ENCODE measurements at places on chromosomes 7 and 10.

DNA sequence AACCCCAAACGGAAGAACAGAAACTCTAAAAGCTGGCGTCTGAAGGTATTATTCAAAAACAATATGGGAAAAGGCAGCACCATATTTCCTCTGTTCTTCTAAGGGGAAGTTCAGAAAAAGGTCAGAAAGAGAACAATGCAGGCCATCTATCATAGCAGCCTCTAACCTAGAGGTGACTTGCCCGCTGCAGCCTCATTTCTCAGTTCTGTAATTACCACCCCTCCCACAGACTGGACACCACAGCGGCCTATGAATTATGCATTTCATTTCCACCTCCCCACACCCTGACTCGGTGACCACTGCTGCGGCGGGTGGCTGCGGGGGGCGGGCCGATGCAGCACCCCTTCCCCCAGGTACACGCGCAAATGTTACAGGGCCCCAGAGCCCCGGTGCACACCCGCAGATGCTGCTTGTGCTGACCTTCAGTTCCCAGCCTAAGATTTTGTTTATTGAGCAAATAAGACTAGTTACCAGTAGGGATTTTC lies 125.5 kb downstream of the CLEC2L start:
- DNase-seq, result peak; percentile 36

- no peak for DNase-seq
Observed at GRCh38 chr7:154871507-154871906, 131.4 kb downstream of the PAXIP1 start.

- DNase-seq, result no peak
Observed at GRCh38 chr7:14207138-14207537, 217.7 kb upstream of the ETV1 start.

- DNase-seq, result no peak
Observed at GRCh38 chr7:136339464-136339863, 362.3 kb upstream of the MTPN start.

- no peak for DNase-seq
Observed at GRCh38 chr7:150382844-150383225, 3.7 kb downstream of the ZNF775 start.

GRCh38 chr7:17195576-17195975 lies 102.9 kb upstream of the AHR start:
- DNase-seq, result no peak

DNA sequence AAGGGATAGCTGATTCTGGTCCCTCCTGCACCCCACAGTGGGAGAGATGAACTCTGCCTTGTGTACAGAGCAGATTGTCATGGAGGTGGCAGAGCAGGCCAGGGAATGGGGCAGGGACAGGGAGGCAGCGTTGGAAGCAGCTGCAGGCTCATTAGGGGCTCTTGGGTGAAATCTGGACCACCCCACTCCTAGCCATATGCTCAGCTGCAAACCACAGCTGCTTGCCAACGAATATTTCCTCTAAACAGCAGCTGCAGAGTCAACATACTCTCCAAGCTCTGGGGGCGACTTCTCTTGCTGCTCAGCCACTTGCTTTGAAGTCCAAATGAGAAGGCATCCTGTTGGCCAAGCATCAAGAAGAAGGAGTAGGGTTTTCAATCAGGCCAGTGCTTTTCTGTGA lies 302.3 kb upstream of the AUTS2 start:
- no peak for DNase-seq

DNA sequence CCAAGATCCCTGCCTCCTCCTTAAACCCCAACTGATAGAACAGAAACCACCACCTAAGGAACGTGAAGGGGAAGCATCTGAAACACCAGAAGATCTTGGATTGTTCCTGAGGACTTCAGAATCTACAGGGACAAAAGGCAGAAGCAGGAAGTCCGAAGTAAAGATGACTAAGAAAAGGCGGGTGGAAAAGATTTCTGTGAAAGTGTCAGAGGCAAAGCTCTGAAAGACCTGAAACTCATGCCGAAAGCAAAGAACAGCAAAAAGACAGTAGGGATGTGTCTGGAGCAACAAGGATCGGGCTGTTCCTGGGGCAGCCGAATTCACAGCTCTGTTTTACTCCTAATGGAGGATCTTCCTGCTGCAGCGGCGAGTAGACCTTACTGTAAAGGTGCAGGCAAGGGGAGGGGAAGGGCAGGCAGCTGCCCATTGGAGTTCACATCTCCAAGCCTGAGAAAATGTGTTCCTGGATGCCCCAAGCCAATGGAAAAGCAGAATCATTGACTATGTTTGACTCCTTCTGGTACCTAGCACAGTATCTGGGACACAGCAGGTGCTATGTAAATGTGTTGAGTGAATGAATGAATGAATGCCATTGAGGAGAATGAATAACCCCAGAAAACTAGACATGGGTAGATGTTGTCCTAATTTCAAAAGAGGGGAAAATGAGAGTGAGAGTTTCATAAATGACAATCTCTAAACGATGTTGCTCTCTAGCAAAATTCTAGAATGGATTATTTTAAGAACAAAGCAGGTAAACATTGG lies 40.4 kb downstream of the PDIA4 start:
- DNase-seq, result no peak

- DNase-seq, result no peak
Observed at GRCh38 chr7:117202511-117202910, 120.3 kb downstream of the WNT2 start.

GRCh38 chr10:22252801-22253579 lies 35.2 kb upstream of the EBLN1 start:
- DNase-seq, result peak; percentile 42

- DNase-seq, result no peak
Observed at GRCh38 chr7:150927956-150928344, 50.2 kb downstream of the KCNH2 start.

DNA sequence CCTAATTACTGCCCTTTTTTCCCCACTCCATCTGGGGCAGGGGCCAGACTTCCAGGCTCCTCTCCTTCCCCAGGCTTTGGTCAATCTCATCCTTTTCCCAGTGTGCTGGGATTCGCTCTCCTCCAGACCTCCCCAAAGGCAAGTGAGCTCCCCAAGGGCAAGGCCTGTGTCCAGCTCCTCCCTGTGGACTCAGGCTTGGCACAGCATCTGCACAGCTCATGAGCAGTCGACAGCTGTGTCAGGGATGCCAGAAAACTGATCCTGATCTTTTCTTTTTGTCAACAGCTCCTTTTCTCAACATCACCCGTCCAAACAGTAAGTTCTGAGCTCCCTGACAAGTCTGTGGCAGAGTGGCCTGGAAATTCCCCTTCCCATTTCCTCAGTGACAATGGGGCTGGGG lies 67.1 kb downstream of the C10orf120 start:
- no peak for DNase-seq

- no peak for DNase-seq
Observed at GRCh38 chr7:81120803-81121202, 202.0 kb upstream of the SEMA3C start.

DNA sequence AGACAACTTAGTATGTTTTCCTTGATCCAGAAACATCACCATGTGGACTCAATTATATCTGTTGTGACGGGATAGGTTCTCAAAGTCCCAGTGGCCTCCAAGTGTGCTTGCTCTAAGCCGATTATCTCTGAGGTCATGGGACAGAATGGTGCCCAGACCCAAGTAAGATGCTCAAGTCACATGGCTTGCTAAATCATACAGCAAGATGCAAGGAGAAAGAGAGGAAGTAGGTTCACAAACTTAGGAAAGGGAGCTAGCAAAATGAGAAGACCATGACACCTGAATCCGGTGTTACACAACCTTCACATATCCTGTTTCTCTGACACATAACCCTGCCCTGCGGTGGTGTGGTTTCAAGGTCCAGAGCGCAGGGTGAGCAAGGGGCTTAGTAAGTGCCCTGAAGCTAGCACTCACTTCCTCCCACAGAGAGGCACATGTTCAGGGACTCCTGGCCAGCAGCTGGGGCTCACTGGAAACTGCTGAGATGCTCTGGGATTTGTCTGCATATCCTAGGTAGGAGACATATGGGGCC lies 590.9 kb upstream of the ANKRD30A start:
- DNase-seq, result no peak

GRCh38 chr7:83415840-83416239 lies 233.1 kb downstream of the SEMA3E start:
- no peak for DNase-seq

DNA sequence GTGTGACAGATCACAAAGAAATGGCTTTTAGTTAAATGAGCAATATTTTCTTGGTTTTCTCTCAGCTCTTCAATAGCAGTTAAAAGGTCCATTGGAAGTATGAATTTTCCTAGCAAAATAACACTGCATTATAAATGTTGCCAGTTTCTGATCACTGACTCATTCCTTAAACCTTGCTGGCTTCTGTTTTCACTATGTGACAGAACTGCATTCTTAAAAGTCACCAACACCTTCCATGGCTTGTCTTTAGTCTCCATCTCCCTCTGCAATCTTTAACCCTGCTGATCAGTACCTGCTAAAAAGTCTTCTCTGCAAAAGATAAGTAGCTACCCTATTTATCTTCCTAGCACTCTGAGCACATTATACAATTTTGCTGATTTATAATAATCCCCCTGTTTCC lies 405.0 kb upstream of the LRRN3 start:
- DNase-seq, result no peak

DNA sequence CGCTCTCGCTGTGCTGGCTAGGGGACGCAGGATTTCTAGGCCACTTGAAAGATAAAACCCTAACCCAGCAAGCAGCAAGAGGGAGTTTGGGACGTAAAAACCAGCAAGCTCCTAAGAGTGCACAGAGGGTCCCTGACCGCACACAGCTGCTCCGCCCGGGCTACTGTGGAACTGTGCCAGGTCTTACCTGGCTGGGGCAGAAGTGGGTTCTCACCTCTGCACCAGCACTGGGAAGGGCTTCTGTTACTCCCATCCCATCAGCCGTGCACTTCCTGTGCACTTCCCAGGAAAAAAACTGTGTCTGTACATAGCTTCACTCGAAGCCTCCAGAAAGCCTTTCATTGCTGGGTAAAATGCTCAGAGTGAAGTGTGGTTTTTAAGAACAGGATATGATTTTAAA lies 45.9 kb upstream of the PTF1A start:
- no peak for DNase-seq

GRCh38 chr7:70188901-70189650 lies 590.8 kb downstream of the AUTS2 start:
- no peak for DNase-seq

- DNase-seq, result no peak
Observed at GRCh38 chr10:93752761-93753160, 5.0 kb upstream of the LGI1 start.

DNA sequence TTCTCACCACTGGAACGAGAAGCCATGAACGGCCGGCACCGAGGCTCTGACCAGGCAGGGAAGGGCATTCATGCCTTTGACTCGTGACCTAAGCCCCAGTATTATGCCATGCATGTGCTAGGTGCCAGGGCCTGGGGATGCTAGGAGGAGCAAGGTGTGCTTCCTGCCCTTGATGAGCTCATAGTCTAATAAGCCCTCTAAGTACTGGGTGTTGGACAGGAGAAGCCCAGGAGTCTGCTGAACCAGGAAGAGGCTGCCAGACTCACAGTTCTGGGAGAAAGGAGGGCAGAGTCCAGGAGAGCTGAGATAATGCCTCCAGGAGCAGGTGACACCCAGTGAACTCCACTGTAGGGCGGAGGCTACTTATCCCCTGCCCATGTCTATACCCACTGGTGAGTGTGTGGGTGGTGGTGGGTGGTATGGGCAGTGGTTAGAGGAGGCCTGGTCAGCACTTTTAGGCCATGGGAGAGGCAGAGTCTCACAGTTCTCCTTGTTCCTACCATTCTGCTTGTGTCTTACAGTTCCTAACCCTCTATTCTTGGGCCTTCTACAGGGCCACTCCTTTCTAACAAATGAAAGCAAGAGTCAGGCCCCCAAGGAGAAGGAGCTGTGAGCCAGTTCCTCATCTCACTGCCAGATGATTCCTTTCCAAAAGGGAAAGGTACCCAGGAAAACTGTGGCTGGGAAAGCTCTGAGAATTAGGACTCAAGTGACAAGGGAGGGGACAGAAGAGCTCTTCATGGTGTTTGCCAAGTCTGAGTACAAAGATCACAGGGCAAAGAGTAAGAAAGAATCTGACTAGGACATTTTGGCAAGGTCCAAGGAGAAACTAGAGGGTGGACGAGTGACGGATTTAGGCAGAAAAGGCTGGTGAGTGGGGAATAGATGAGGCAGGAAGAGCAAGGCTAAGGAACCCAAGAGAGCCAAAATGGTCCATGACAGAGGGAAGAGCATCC lies 3.6 kb upstream of the MXI1 start:
- no peak for DNase-seq

DNA sequence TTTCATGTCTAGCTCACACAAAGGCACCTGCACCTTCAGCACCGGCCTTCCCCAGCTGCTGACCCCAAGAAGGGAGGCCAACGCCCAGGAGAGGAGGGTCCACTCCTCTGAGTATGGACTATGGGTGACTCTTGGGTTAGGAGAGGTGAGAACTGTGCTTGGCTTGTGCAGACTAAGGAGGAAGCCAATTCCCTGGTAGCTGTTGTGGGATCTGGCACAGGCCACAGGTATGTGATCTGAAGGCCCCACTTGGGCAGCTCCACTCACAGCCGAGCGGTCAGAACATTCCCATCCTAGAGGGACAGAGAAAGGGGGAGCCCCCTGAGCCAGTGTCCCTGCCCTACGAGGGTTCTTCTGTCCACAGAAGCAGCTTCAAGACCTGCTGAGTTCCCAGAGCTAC lies 52.8 kb upstream of the FIGNL1 start:
- no peak for DNase-seq

- DNase-seq, result no peak
Observed at GRCh38 chr7:17986851-17987250, 40.8 kb downstream of the PRPS1L1 start.

- DNase-seq, result no peak
Observed at GRCh38 chr7:92972441-92972840, 136.1 kb upstream of the CDK6 start.

DNA sequence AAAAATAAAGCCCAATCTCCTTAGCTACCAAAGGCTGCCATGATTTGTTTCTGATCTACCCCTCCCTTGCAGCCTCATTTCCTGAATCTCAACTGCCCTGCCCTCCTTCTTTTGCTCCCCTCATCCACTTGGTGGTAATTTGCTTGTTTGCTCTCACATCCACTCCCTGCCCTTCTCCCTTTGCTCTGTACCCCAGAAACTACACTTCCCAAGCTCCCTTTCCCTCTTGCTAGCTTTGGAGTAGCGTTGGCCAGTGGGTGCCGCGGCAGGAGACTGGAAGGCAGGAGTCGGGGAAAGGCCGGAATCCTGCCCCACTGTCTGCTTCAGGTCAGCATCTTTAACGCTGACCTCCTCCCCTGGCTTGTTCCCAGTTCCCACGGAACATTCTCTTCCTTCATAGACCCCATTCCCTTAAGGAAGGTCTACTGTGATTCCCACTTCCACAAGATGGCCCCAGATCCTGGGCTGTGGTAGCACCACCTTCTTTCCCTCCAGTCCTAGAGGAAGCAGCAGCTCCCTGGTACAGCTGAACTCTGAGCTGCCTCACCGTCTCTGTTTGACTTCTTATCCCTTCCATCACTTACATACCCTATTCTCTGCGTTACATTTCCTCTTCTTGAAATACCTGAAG lies 79.1 kb downstream of the PIK3CG start:
- no peak for DNase-seq

- peak; percentile 15 for DNase-seq
Observed at GRCh38 chr10:22849077-22849805, 78.6 kb upstream of the ARMC3 start.

GRCh38 chr10:17873946-17874345 lies 64.8 kb downstream of the MRC1 start:
- no peak for DNase-seq
